ENCODE measurements at places on chromosomes 16 and 17.

DNA sequence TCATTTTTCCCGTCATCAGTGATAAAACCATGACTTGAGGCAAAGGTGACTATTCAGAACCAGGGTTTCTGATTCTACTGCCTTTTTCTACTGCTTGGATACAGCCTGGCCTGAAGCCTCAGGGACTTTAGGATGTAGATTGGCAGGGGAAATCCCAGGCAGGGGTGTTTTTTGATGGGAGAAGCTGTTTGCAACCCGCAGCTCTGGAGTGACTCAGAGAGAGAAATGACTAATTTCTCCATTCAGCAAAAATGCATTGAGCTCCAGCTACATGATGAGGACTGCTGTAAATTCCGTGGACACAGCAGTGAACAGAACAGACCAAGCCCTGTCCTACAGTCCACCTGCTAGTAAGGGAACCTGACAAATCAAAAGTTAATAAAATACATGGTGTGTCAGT lies 560.6 kb downstream of the CDH13 start:
- no peak for DNase-seq

- peak; percentile 24 for DNase-seq
Measured at GRCh38 chr16:57147381-57148221, 38.2 kb downstream of the PSME3IP1 start.

GRCh38 chr17:64502809-64503208 lies 3.3 kb downstream of the DDX5 start:
- no peak for DNase-seq

GRCh38 chr16:72921106-72921505 lies 126.8 kb downstream of the ZFHX3 start:
- DNase-seq: no peak

DNA sequence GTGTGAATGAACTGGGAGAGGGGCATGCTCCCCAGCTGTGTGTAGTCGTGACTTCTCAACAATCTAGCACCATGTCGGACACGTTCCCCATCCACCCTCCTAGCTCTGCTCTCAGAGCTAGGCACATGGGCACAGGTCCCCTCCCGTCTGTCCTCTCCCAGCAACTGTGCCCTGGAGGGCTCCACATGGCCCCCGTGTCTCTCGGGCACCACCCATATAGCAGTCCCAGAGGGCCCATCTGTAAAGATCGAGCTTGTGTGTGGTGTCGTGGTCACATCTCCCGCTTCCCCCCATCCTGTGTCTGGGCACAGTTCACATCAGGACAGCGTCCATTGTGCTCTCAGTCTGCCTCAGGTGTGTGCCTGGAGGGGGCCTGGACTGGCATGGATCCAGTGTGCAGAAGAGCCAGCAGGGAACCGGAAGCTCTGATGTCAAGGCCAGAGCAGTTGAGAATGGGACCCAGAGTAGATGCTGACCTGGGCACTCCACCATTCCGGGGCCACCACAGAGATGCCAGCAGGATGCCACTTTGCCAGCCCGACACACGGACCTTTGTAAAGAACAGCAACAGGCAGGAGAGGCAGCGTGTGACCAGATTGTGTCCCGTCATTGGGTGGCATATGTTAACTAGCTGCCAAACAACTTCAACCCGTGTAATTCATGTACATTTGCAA lies 55.7 kb downstream of the MARF1 start:
- no peak for DNase-seq

GRCh38 chr16:21260870-21261791 lies 17.0 kb downstream of the CRYM start:
- no peak for DNase-seq

DNA sequence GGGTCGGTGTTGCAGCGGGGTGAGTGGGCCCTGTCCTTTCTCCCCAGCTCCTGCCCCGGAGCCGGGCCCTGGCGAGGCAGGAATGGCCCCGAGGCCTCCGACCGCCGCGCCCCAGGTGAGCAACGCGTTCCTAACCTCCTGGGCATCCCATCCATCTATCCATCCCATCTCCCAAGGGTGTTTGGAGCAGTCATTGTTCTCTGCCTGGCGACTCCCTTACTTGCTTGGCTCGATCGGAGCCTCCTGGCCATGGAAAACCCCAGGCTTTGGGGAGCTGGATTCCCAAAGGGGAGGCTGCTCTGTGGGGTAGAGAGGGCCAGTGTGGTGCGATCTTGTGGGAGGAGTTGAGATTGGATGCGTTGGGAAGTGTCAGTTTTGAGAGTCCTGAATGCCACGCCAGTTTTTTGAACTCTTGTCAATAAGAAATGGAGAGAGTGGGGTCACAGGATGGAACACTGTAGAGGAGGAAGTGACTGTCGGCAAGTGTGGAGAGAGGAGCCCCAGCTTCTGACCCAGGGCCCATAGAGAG lies 684 bp downstream of the ZFP90 start:
- DNase-seq: no peak

- DNase-seq: no peak
Measured at GRCh38 chr16:30340621-30341020, 14.5 kb downstream of the CD2BP2 start.

GRCh38 chr16:86850670-86851069 lies 272.3 kb downstream of the FOXL1 start:
- no peak for DNase-seq

DNA sequence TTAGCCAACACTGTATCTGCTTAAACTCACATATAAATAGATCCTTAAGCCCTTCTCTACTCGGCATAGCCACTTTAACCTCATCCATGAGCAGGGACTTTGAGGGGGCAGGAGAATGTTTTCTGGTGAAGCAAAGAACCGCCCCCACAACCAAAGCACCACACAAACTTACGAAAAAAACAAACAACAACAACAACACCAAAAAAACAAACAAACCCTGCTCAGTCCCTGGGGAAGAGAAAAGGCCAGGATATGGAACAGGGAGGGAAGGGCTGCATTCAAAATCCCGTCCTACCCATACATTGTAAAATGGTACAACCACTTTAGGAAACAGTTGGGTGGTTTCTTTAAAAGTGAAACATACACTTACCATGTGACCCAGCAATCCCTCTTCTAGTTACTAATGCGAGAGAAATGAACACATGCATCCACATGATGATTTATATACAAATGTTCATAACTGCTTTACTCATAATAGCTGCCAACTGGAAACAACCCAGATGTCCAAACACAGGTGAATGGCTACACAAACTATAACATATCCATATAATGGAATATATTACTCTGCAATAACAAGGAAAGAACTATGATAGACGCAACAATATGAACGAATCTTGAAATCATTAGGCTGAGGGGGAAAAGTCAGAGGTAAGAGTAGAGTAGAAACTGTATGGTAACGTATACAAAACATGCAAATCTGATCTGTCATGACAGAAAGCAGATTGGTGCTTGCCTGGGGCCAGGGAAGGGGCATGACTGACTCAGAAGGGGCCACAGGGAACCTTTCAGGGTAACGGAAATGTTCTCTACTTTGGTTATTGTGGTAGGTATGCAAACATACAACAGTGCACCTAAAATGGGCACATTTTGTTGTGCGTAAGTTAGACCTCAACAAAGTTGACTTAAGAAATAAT lies 37.7 kb upstream of the TOB1 start:
- DNase-seq: no peak

GRCh38 chr16:53068423-53068833 lies 13.6 kb downstream of the CHD9 start:
- peak; percentile 83 for DNase-seq

DNA sequence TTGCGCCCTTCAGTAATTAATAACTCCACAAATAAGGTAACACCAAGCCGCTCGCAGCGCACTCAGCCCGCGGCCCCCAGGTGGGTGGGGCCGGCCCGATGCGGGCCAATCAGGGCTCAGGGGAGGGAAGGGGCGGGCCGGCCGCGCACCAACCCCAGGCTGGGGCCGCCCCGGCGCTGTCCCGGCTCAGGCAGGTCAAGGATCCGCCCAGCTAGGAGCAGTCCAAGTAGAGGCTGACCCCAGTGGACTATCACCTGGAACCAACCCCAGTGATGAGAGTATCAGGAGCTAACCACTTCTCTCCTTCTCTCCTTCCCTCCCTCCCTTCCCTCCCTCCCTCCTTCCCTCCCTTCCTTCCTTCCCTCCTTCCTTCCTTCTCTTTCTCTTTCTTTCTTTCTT lies 110.8 kb downstream of the C16orf78 start:
- peak; percentile 71 for DNase-seq

DNA sequence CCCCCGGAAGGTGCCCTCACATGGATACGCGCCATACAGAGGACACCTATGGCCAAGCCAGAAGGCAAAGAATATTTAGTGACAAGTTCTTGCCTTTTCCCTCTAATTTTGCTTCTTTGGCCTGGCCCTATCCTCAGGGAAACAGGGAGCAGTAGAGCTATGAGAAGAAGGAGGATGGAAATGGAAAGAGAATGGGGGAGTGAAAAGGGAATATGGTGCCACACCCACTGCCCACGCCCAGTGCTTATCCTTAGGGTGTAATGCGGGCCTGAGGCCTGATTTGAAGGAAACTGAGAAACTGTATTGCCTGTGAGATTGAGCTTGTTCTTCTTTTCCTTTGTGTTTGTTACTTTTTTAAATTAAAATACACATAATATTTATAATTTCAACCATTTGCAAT lies 255.1 kb downstream of the HS3ST3A1 start:
- DNase-seq: no peak

- DNase-seq: no peak
Measured at GRCh38 chr17:67281053-67281452, 36.1 kb upstream of the HELZ start.

GRCh38 chr16:87243478-87243877 lies 73.7 kb downstream of the C16orf95 start:
- no peak for DNase-seq

- no peak for DNase-seq
Measured at GRCh38 chr16:83615953-83616350, 191.8 kb upstream of the HSBP1 start.

- DNase-seq: peak; percentile 26
Measured at GRCh38 chr17:34562387-34562786, 17.0 kb upstream of the TMEM132E start.

DNA sequence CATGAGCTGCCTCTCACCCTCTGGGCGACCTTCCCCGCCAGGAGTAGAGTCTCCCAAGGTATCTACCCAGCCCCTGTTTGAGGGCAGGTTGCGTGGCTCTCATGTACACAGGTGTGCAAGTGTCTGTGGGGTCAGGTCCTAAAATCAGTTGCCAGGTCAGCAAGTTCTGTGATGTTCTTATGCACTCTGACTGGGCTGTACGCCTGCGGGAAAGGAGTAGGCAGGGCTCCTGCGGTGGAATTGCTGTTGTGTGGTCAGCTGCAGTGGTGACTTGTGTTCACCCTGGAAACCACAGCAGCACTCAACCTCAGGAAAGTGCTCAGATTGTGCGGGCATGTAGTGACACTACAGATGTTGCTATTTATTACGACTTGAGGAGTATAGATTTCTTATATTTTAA lies 19.4 kb downstream of the NARF start:
- DNase-seq: no peak

DNA sequence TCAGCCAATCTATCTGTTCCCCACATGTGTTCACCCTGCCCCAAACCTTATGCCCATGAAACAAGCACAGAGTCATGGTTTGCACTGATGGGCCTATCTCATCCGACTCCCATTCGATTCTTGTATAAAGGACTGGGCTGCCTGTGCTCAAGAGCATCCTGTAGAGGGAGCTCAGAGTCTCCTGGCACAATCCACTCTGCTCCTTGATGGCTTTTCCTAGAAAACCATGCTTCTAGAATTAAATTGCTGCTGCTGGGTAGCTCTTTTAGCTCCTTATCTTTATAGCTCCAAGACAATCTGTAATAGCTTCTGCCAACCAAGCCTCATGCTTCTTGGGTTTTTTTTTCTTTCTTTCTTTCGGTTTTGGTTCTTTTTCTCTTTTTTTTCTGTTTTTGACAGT lies 9.7 kb downstream of the ZNF19 start:
- no peak for DNase-seq

GRCh38 chr17:51629232-51629631 lies 368.9 kb downstream of the UTP18 start:
- DNase-seq: no peak

GRCh38 chr17:79993390-79994227 lies 42.1 kb downstream of the TBC1D16 start:
- DNase-seq: peak; percentile 29

GRCh38 chr16:58409316-58409973 lies 17.2 kb downstream of the GINS3 start:
- no peak for DNase-seq
